ENCODE measurements at places on chromosomes 2 and 18.

- no peak overlapping the region for H3K4me3 ChIP-seq
- no peaks in the 10 kb centered on the region for H3K36me3 ChIP-seq
- H3K27ac ChIP-seq: no peak overlapping the region
- H3K4me1 ChIP-seq: no peaks in the 10 kb centered on the region
- no peak for DNase-seq
These were observed 61.9 kb downstream of the PPP1R1C start for GRCh38 chr2:182047544-182047943.

- H3K36me3 ChIP-seq: no peaks in the 10 kb centered on the region
- H3K4me1 ChIP-seq: no peaks in the 10 kb centered on the region
- no peak overlapping the region for H3K27ac ChIP-seq
- peaks cover 13% of the 10 kb centered on the region for H3K27me3 ChIP-seq
- DNase-seq: no peak
These were observed 29.6 kb downstream of the M1AP start for GRCh38 chr2:74618410-74619083.

GRCh38 chr2:106342831-106343251 lies 125.4 kb downstream of the RGPD3 start:
- no peak for DNase-seq
- no peaks in the 10 kb centered on the region for H3K36me3 ChIP-seq
- H3K27me3 ChIP-seq: no peaks in the 10 kb centered on the region

- H3K27me3 ChIP-seq: no peaks in the 10 kb centered on the region
- no peak overlapping the region for H3K4me3 ChIP-seq
- no peaks in the 10 kb centered on the region for H3K4me1 ChIP-seq
- no peaks in the 10 kb centered on the region for H3K36me3 ChIP-seq
These were observed 11.6 kb downstream of the TRAF3IP1 start for GRCh38 chr2:238331916-238332315.

DNA sequence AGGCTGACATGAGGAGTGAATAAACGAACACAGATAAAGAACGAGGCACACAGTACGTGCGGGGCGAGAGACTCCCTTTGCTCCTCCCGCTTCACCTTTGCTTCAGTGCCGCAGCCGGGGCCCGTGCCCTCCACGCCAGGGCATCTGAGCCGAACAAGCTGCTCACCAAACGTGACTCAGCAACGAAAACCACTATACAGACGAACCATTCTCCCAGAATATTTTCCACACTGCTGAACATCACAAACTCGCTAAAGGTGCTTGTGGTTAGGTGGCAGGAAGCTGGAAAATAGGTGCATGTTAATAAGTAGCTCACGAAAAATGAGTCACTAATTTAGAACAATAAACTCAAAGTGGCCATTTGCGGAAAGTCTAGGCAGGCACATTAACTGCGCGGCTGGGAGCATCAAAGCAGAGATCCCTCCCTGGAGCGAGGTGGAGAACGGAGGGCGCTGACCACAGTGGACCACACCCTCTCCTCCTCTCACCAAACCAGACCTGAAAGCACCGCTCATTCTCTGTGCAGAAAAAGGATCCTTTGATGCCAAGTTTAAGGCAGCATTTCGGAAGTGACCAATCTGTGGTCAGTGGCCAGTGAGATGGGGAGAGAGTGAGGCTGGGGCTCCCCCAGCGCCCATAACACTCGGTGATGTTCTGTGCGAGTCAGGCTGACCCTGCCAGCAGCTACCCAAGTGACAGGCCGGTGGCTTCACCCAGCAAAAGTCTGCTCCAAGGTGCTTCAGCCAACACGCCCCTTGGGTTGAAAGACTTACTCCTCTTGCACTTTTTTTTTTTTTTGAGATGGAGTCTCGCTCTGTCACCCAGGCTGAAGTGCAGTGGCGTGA lies 153.2 kb downstream of the HDAC4 start:
- DNase-seq: peak; percentile 72
- no peaks in the 10 kb centered on the region for H3K36me3 ChIP-seq
- peaks cover 15% of the 10 kb centered on the region for H3K4me1 ChIP-seq
- H3K27ac ChIP-seq: no peak overlapping the region

DNA sequence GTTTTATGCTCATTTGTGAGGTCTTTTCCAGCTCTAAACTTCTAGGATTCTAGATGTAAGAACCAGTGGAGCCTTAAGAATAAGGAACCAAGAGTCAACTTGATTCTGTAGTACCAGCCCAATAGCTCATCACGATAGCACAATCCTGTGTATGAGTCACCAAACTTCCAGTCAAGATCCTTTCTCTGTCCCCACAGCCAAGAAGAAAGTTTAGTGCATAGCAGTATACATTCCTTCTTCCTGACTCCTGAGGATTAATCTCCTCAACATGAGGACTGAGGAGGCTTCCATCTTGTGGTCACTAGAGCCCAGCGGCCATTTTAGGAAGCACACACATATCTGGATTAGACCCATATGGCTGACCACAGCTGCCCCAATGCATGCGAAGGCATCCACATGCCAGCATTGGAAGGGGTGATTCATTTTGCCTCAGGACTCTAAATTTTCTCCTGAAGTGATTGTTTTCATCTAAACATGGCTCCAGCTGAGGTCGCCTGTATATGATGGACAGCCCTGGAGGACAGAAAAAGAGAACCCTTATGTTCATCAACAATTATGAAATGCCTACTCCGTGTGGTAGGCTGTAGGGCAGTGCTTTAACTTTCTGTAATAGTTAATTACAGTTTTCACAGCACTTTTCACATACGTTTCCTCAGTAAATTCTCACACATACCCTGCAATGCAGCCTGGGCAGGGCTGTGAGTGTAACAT lies 53.5 kb downstream of the RASGRP3 start:
- no peaks in the 10 kb centered on the region for H3K27me3 ChIP-seq
- H3K4me3 ChIP-seq: no peak overlapping the region
- H3K36me3 ChIP-seq: no peaks in the 10 kb centered on the region
- no peaks in the 10 kb centered on the region for H3K4me1 ChIP-seq

GRCh38 chr2:226159875-226160479 lies 639.6 kb downstream of the IRS1 start:
- H3K4me1 ChIP-seq: no peaks in the 10 kb centered on the region
- no peak for DNase-seq
- H3K27ac ChIP-seq: no peak overlapping the region
- H3K36me3 ChIP-seq: no peaks in the 10 kb centered on the region
- H3K4me3 ChIP-seq: no peak overlapping the region

- H3K4me3 ChIP-seq: no peak overlapping the region
- H3K36me3 ChIP-seq: no peaks in the 10 kb centered on the region
- H3K27ac ChIP-seq: no peak overlapping the region
- peaks cover 39% of the 10 kb centered on the region for H3K4me1 ChIP-seq
These were observed 45.6 kb upstream of the SLC1A4 start for GRCh38 chr2:64943387-64944150.

DNA sequence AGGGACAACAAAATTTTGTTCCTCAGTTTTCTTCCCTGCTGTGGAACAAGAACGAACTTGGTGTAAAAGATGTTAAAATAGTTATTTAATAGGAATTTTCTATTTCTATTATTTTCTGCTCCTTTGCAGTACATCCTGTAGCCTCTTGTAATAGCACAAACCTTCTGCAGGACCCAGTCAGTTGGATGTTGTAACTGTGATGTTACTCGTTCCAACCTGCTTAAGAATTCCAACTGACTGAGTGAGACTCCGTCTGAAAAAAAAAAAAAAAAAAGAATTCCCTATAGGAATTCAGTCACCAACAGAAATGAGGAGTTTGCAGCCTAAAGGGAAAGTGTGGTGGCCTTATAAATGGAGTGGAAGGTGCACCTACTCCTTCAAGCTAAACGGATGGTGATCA lies 46.4 kb upstream of the CDH20 start:
- no peaks in the 10 kb centered on the region for H3K36me3 ChIP-seq
- H3K4me1 ChIP-seq: no peaks in the 10 kb centered on the region
- H3K27me3 ChIP-seq: no peaks in the 10 kb centered on the region
- no peak overlapping the region for H3K27ac ChIP-seq
- no peak overlapping the region for H3K4me3 ChIP-seq

DNA sequence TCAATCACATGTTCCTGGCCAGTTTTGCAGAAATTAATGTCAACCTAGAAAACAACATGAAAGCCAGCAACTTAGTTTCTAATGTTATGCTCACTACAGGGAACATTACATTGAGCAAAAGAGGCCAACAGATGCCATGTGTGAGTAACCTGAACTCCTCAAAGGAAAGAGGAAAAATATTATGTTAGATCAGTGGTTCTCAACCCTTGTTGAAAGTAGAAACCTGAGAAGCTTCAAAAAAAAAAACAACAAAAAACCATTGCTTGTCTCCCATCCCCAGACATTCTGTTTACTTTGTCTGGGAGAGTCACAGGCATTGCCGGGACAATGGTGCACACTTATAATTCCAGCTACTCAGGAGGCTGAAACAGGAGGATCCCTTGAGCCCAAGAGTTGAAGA lies 57.7 kb downstream of the METTL4 start:
- peaks cover 19% of the 10 kb centered on the region for H3K4me1 ChIP-seq
- H3K27me3 ChIP-seq: no peaks in the 10 kb centered on the region
- no peak for DNase-seq
- H3K4me3 ChIP-seq: no peak overlapping the region

DNA sequence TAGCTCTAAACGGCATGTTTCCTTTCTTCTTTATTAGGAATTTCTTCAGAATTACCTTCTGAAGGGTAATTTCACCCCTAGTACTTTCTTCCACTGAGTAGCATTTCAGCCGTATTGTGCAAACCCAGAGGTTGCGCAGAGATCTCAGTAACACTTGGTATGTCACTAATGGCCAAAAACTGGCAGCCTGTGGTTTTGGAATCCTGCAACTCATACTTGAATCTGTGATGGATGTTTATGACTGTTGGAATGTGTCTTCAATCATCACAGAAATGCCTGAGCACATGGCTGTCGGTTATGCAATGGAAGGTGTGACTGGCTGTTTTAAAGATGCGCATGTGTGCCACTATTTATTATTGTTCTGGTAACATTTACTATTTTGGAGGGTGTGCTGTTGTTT lies 100.0 kb downstream of the COLEC12 start:
- H3K4me3 ChIP-seq: no peak overlapping the region
- DNase-seq: no peak
- no peaks in the 10 kb centered on the region for H3K36me3 ChIP-seq

- no peak overlapping the region for H3K4me3 ChIP-seq
- no peak for DNase-seq
- no peaks in the 10 kb centered on the region for H3K4me1 ChIP-seq
- no peaks in the 10 kb centered on the region for H3K27me3 ChIP-seq
- H3K27ac ChIP-seq: no peak overlapping the region
These were observed 37.1 kb upstream of the GPR75 start for GRCh38 chr2:53896864-53897263.

GRCh38 chr2:238438856-238439849 lies 12.4 kb downstream of the ASB1 start:
- DNase-seq: peak; percentile 75
- no peak overlapping the region for H3K27ac ChIP-seq
- peaks cover 21% of the 10 kb centered on the region for H3K4me1 ChIP-seq

DNA sequence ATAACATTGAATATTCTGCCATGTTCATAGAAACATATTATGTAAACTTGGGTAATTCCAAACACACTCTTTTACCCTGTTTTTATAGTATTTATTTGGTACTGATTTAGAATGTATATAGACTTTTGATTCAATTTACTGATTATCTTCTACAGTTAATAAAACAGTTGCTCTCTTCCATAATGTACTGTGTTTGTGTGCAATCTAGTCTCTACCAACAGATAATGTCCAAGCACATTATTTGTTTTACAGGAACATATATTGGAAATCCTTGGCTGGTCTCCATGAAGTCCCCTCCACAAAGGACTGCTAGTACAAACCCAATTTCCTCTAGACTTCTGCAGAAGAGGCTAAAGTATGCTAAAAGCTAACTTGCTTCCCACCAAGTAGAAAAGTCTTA lies 386.6 kb downstream of the RND3 start:
- H3K27me3 ChIP-seq: no peaks in the 10 kb centered on the region
- H3K4me3 ChIP-seq: no peak overlapping the region
- H3K36me3 ChIP-seq: no peaks in the 10 kb centered on the region
- no peak for DNase-seq

DNA sequence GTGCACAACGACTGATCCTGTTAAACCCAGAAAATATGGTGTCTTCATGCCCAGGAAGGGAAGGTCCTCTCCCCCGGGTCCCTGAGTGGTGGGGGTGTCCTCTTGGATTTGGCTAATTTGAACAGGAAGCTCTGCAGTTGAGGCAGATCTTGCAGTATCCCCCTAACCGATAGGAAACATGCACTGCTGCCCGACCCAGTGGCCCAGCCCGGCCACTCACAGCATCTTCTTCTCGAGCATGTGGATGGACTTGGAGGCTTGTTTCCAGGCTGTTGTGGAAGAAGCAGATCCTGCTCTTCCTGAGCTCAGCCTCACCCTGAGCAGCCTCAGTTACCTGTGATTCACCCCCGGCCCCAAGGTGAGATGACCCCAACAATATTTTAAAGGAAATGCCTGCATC lies 46.4 kb upstream of the ASB1 start:
- no peaks in the 10 kb centered on the region for H3K27me3 ChIP-seq
- peaks cover 26% of the 10 kb centered on the region for H3K4me1 ChIP-seq
- H3K4me3 ChIP-seq: no peak overlapping the region
- no peak for DNase-seq
- no peak overlapping the region for H3K27ac ChIP-seq

DNA sequence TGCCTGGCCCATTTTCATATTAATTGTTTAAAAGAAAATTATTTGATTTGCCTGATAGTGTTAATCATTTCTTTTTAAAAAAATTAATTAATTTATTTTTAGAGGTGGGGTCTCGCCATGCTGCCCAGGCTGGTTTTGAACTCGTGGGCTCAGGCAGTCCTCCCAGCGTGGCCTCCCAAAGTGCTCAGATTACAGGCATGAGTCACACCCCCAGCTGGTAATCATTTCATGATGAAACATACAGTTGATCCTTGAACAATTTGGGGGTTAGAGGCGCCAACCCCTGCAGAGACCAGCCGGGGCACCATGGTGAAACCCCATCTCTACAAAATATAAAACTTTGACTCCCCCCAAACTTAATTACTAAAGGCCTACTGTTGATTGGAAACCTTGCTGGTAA lies 7.9 kb downstream of the GPN1 start:
- H3K4me3 ChIP-seq: no peak overlapping the region
- H3K27ac ChIP-seq: no peak overlapping the region
- peaks cover 61% of the 10 kb centered on the region for H3K36me3 ChIP-seq
- H3K4me1 ChIP-seq: peaks cover 5% of the 10 kb centered on the region
- H3K27me3 ChIP-seq: no peaks in the 10 kb centered on the region

GRCh38 chr2:96423291-96423690 lies 81.9 kb downstream of the NEURL3 start:
- H3K4me3 ChIP-seq: no peak overlapping the region
- no peak overlapping the region for H3K27ac ChIP-seq
- H3K36me3 ChIP-seq: no peaks in the 10 kb centered on the region
- DNase-seq: no peak

DNA sequence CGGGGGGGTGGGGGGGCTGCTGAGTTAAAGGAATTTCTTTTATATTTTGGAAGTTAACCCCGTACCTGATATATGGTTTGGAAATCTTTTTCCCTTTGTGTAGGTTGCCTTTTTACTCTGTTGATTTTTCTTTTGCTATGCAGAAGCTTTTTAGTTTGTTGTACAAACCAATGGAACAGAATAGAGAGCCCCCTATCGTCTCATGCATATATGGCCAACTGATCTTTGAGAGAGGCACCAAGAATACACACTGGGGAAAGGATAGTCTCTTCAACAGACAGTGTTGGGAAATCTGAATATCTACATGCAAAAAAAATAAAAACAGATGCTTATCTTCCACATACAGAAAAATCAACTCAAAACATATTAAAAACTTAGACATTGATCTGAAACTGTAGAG lies 647.8 kb upstream of the KLHL29 start:
- H3K36me3 ChIP-seq: no peaks in the 10 kb centered on the region
- no peak for DNase-seq
- no peaks in the 10 kb centered on the region for H3K4me1 ChIP-seq
- H3K27me3 ChIP-seq: no peaks in the 10 kb centered on the region
- no peak overlapping the region for H3K4me3 ChIP-seq
